ENCODE measurements at places on chromosomes 7 and 10.

GRCh38 chr7:26343837-26344236 lies 52.2 kb downstream of the SNX10 start:
- DNase-seq: no peak

DNA sequence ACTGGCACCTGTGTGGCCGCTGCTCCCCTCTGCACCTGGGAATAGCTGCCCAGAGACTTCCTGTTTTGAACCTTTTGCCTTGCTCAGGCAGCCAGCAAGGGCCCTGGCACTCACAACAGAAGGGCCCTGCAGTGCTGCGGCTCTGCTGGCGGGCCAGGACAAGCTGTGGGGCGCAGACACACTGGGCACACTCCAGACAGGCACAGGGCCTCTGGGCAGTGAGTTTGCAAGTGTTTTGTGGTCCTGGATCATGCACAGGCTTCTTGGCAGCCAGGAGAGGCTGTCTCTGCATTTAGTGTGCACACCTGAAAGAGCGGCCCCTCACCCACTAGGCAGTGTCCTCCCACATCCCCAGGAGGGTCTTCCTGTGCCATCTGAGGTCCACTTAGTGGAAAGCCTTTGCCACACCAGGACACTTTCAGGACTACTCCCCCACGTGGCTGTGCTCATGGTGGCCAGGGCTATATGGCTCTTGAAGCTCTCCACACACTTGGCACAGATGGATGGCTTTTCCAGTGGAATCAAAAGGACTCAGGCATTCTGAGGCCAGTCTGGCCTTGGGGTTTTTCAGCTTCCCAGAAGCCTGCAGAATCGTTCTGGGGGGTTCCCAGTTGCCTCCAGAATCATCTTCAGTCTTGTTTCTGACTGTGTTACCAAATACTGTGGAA lies 5.0 kb upstream of the ATP6V0E2 start:
- DNase-seq: no peak

- no peak for DNase-seq
Measured at GRCh38 chr10:131750171-131750895, 150.5 kb upstream of the PPP2R2D start.

DNA sequence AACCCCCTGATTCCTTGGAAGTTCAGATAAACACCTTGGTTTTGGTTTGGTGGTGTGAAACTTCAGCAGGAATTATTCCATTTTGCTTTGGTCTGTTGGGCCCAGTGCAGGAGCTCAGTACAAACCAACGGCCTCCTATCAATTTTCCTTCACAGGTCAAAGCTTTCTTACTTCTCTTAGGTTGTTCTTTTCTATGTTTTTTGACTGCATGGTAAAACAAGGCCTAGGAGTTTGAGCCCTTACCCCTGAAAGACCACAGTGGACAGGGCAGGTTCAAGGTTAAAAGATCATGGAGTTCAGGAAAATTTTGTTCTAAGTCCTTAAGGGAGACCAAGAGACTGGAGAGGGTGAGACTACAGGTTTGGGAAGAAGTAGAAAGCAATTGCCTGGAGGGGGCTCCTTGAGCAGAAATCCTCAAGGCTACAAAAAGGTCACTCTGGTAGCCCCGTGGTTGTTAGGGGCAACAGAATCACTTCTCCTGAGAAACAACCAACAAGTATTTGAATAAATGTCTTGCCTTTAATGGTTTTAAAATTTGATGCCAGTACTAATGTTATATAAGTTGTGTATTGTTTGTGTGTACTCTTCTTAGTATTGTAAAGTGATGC lies 40.9 kb upstream of the FHIP2A start:
- DNase-seq: no peak

DNA sequence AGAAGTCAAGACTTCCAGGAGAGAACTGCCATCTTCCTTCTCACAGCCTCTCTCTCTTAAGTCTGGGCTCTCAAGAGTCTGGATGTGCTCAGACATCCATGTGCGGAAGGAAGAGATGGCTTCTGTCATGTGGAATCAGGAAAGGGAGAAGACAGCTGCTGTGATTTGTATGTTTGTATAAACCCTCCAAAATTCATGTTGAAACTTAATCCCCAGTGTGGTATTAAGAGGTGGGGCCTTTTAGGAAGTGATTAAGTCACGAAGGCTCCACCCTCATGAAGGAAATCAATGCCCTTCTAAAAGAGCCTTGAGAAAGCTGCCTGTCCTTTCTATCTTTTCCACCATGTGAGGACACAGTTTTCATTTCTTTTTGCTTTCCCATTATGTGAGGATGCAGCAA lies 73.9 kb upstream of the PTN start:
- DNase-seq: no peak

DNA sequence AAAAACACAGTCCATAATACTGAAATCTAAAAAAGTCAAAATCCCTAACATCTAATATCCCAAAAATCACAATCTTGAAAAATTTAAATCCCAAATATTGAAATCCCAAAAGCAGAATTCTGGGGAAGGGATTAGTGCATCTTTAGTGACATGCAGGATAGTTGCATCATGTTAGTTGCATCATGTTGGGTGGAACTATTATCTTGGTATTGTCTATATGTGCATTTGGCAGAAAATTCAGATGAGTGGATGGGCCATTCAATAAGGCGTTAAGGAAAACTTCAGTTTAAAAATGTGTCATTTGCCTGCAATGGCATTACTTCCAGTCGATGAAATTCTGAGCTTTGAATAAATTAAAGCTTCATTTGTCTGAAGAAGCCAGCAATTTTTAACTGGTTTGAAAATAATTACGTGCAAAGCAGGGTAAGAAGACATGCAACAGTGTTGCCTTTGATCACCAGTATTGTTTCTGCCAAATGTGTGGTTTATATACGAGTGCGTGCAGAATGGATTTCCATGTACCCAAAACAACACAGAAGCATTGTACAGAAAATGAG lies 221.4 kb upstream of the NFE2L3 start:
- DNase-seq: no peak

DNA sequence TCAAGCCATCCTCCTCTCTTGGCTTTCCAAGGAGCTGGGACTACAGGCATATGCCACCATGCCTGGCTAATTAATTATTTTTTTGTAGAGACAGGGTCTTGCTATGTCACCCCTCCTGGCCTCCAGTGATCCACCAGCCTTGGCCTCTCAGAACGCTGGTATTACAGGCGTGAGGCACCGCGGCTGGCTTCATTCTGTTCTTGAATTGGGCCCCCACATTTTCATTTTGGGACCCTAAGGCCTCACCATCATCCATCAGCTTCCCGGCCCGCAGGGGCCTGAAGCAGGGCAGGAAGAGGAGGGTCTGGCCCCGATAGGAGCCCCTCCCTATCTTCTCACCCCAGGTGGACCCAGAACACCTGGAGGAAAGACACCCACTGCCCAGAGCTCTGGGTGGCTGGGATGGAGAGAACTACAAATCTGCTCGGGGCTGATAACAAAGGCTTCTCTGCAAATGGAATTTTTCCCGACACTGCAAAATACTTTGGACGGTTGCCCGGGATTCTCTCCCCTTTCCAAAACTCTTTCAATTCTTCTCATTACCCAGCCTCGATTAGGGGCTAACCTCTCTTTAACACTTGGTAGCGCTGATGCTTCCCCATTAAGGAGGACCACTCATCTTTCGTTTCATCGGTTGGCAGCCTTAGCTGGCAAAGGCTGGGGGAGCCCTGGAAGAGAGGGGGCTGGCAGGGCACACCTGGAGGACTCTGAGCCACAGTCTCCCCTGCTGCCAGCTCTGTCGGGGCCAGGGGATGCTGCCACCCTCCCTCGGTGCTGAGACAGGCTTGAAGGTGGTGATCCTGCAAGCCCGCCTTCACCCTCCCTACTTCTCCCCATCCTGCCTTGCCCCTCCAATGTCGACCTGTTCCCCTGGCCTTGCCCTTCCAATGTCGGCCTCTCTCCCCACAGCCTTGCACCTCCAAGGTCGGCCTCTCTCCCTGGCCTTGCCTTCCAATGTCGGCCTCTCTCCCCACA lies 81.0 kb upstream of the GNA12 start:
- DNase-seq: no peak

- no peak for DNase-seq
Measured at GRCh38 chr10:47092831-47093230, 181.6 kb downstream of the PTPN20 start.

DNA sequence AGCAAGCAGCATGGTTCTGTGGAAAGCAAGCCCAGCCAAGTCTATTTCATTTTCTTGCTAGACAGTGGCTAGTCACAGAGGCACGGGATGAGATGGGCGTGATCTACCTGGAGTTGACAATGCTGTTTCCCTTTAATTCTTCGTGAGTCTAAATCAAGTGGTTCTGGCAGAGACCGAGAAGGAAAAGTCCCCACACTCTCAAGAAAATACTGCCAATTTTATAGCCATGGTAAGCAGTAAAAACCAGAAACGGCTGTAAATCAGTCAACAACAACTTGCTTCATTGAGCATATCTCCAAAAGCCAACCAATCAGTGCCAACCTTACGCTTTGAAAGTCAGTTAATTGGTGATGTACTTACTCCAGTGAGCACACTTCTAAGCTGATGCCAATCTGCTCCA lies 223.4 kb downstream of the SEC23IP start:
- DNase-seq: no peak

DNA sequence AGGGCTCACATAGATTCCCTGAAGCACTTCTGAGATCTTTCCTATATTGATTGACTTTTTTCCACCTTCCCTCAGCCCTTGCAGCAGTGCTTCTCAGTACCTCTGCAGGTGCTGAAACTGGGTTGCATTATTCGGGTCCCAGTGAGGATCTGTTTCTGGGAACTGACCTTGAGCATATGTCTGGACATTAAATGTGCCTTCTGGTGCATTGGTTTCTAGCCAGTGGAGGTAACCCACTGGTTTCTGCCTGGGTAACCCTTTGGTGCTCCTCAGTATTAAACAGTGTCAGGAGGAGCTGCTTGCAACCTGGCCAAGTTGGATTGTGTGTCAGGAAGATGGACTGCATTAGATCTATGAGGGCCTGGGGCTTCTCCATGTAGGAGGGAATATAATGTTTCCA lies 213.3 kb upstream of the KCND2 start:
- no peak for DNase-seq

DNA sequence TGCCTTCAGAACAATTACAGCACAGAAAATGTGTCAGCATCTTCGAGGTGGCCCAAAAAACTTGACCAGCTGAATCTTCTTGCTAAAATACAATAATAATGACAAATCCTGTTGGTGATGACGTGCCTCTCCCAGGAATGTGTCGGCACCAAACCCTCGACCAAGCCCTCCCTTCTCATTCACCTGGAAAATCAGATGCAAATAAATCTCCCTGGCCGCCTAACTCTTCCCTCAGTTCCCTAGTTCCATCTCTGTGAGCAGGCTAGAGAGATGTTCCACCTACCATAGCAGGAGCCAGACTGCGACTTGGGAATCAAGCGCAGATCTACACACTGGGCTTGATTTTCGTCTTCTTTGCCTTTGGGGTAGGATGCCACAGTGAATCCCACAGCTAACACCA lies 4.1 kb downstream of the PRSS1 start:
- DNase-seq: no peak

DNA sequence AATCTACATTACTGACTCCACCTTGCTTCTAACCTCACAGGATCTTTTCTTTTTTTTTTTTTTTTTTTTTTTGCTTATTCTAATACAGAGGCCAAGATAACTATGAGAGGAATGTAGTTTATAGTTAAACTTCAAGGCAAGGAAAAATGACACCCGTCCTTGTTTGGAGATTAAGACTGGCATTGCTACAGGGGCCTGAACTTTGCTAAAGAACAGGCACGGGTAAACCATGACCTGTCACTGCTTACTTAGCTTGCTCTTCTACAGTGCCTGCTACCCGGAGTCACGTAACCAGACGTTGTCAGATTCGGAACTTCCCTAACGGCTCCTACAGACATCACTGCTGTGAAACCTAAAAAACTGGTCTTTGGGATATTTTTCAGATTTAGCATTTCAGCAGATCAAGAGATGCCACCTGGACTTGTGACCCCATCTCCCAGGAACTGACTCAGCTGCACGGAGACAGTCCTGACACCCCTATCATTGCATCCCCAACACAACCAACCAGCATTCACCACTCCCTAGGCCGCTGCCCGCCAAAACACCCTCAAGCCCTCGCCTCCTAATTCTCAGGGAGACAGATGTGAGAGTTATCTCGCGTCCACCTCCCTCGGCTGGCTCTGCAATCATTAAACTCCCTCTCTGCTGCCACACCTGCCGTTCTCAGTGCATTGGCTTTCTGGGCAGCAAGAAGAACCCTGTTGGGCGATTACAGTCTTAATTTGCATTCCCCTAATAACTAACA lies 27.5 kb downstream of the MAD1L1 start:
- DNase-seq: no peak

- DNase-seq: no peak
Measured at GRCh38 chr7:70679661-70680060, 452.3 kb upstream of the GALNT17 start.

- DNase-seq: peak; percentile 81
Measured at GRCh38 chr10:68208424-68209042, 23.4 kb downstream of the ATOH7 start.

- no peak for DNase-seq
Measured at GRCh38 chr10:12914111-12914510, 87.4 kb downstream of the CCDC3 start.

DNA sequence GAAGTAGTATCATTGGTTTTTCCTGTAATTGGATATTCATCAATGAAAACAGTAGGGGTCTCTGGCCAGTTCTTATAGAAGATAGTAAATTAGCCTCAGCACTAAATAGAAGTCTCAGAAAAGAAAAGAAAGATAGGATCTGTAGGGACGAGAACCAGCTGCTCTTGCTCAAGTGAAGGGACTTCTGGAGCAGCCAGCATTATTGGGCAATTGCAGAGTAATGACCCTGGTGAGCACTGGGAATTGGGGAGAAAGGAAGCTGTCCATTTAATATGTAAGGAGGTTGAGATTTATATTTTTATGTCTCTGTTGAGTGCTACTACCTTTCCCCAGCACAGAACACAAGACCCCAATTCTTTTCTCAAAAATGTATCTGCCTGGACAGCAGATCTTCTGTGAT lies 61.2 kb upstream of the WNT16 start:
- no peak for DNase-seq

DNA sequence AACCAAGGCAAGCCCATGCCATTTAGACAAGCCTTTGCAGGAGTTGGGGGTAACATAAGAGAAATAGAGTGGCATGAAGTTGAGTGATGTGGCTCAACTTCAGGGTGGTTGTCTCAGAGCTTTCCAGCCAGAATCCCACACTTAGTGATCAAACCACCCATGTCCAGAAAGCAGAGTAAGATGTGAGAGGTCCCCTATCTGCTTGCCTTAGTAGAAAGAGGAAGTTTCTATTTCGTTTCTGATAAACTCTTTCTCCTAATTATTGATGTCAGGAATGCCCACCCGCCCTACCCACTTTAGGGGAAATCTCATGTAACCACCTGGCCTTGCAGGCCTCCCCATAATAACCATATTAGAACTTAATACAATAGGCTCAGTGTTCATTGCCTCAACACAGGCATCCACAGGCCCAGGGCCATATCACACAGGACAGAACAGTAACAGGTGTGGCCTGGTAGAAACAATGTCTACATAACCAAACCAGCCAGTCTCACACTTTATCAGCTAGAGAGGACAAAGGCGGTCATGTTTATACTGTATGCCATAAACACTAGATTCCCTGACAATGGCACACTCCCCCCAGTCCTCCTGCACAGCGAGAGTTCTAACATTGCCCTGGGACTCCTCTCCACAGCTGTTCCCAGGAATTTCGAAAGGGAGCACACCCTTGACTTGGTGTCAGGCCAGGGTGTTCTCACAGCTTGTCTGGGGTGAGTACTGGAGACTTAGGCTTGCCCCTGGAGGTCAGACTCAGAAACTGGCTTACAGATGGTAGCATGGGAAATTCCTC lies 364.4 kb downstream of the CXCL12 start:
- DNase-seq: no peak

GRCh38 chr10:132319853-132320653 lies 11.9 kb upstream of the LRRC27 start:
- DNase-seq: no peak
